Breast epithelium (tissue), 4 donors: ENCODE measurements at places on chromosomes 6 and 20.

DNA sequence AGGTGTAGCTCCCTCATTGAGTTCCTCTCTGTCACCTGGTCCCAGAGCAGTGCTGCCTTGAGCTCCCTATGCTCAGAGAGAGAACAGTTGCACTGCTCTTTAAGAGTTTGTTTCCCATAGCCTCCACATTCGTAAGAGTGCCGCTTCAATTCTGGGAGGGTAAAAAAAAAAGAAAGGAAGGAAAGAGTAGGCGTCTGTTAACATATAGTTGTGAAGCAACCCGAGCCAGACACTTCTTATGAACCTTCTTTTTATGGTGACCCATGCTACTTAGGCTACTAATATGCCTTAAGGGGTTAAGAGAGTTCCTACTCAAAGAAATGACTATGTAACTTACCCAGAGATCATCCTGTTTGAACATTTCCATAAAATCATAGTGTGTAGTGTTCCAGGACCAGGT lies 4.3 kb upstream of the ARG1 start:
- no peak overlapping the region for H3K4me3 ChIP-seq
- H3K36me3 ChIP-seq = no peaks in the 10 kb centered on the region
- H3K4me1 ChIP-seq = no peaks in the 10 kb centered on the region

- H3K27ac ChIP-seq = no peak overlapping the region
- H3K4me3 ChIP-seq = no peak overlapping the region
- no peak for DNase-seq
- no peaks in the 10 kb centered on the region for H3K36me3 ChIP-seq
- H3K4me1 ChIP-seq = no peaks in the 10 kb centered on the region
- H3K27me3 ChIP-seq = no peaks in the 10 kb centered on the region
Observed at GRCh38 chr20:49399329-49399728, 83.1 kb downstream of the KCNB1 start.

GRCh38 chr20:9052136-9052535 lies 16.8 kb upstream of the PLCB4 start:
- H3K4me1 ChIP-seq = no peaks in the 10 kb centered on the region
- H3K36me3 ChIP-seq = no peaks in the 10 kb centered on the region
- H3K27me3 ChIP-seq = no peaks in the 10 kb centered on the region
- no peak for DNase-seq

DNA sequence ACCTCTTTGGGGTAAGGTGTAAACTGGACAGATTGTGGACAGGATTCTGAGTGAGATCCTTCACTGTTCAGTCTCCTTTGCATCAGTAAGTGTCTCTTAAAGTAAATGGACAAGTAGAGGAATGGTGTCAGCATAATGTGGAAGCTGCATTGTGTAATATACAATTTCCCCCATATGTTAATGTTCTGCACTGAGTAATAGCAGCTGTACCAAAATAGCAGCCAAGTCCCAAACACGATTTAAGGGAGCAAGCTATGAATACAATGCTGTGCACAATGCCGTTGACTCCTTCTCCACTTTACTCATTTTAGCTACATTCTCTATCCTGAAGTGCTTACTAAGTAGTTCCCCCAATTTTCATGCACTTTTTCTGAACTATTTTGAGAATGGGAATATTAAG lies 21.1 kb upstream of the TRIM26 start:
- no peaks in the 10 kb centered on the region for H3K36me3 ChIP-seq
- H3K27ac ChIP-seq = no peak overlapping the region
- no peak for DNase-seq
- H3K27me3 ChIP-seq = no peaks in the 10 kb centered on the region
- no peaks in the 10 kb centered on the region for H3K4me1 ChIP-seq
- no peak overlapping the region for H3K4me3 ChIP-seq

- H3K27ac ChIP-seq = peak overlapping the region; percentile 89
- no peaks in the 10 kb centered on the region for H3K36me3 ChIP-seq
- peak overlapping the region; percentile 87 for H3K4me3 ChIP-seq
- no peaks in the 10 kb centered on the region for H3K4me1 ChIP-seq
- DNase-seq = no peak
Observed at GRCh38 chr6:105991561-105992314, 94.4 kb upstream of the PRDM1 start.

DNA sequence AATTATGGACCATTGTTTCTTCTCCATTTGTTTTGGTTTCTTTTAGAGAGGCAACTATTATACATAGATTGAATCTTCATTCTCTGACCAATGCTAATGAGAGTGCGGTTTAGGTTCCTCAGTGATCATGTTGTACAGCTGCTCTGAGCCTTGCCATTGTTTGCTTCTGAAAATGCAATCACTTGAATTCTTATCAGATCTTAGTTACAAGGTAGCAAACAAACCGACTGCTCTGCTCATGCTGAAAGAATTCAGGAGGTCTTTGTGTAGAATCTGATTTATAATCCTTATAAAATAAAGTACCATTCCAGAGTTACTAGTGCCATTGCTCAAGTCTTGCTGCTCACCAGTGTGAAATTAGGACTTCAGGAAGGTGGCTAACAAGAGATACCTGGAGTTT lies 569.1 kb upstream of the ID4 start:
- H3K36me3 ChIP-seq = no peaks in the 10 kb centered on the region
- no peaks in the 10 kb centered on the region for H3K4me1 ChIP-seq
- H3K4me3 ChIP-seq = no peak overlapping the region
- no peak for DNase-seq
- no peak overlapping the region for H3K27ac ChIP-seq
- H3K27me3 ChIP-seq = no peaks in the 10 kb centered on the region

- H3K27ac ChIP-seq = no peak overlapping the region
- H3K36me3 ChIP-seq = no peaks in the 10 kb centered on the region
- H3K4me3 ChIP-seq = no peak overlapping the region
- H3K4me1 ChIP-seq = no peaks in the 10 kb centered on the region
- no peaks in the 10 kb centered on the region for H3K27me3 ChIP-seq
Observed at GRCh38 chr6:162029873-162030576, 697.5 kb downstream of the PRKN start.

- no peak for DNase-seq
- H3K4me1 ChIP-seq = no peaks in the 10 kb centered on the region
- no peaks in the 10 kb centered on the region for H3K27me3 ChIP-seq
- H3K36me3 ChIP-seq = no peaks in the 10 kb centered on the region
Observed at GRCh38 chr6:39037707-39038106, 10.9 kb upstream of the GLP1R start.

DNA sequence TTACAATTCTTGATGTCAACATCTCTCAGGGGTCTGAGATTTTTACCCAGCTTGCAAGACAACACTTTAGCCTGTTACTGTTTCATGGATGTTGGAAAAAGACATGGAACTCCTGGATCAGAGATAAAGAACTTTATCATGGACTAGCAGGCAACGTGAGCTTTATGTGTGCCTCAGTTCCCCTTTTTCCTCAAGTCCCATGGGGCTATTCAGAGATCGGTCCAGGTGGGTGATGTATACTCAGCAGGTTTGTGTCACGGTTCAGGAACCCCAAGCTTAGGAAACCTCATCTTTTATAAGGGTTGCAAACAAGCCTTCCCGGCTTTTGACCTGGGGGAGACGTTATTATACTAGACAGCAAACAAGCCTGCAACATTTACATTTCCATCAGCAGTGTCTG lies 15.0 kb downstream of the AFG1L start:
- no peaks in the 10 kb centered on the region for H3K36me3 ChIP-seq
- no peak overlapping the region for H3K27ac ChIP-seq
- no peak for DNase-seq
- H3K4me1 ChIP-seq = no peaks in the 10 kb centered on the region

GRCh38 chr6:42086046-42087035 lies 36.0 kb downstream of the TAF8 start:
- H3K4me1 ChIP-seq = no peaks in the 10 kb centered on the region
- H3K27ac ChIP-seq = peak overlapping the region; percentile 60
- DNase-seq = no peak
- H3K4me3 ChIP-seq = no peak overlapping the region
- H3K27me3 ChIP-seq = no peaks in the 10 kb centered on the region
- no peaks in the 10 kb centered on the region for H3K36me3 ChIP-seq

DNA sequence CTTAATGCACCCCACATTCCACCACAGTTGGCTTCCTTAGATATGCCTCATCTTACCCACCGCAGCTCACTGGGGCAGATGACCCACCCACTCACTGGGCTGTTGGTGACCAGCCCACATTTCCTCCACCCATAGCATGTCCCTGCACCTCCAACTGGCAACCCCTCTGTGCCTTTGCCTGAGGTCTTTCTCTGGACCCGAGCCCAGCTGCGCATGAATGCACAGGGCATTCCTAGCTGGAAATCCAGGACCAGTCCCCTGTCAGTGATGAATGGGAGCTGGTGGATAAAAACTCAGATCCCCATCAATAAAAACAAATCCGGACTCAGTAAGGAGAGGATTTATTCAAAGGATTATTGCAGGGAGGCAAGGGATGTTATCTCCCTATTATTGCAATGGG lies 75.0 kb downstream of the ISM1 start:
- H3K27me3 ChIP-seq = no peaks in the 10 kb centered on the region
- no peak overlapping the region for H3K4me3 ChIP-seq
- DNase-seq = no peak
- no peaks in the 10 kb centered on the region for H3K36me3 ChIP-seq

GRCh38 chr20:38437796-38438195 lies 2.7 kb upstream of the SNHG17 start:
- no peak for DNase-seq
- H3K27me3 ChIP-seq = no peaks in the 10 kb centered on the region
- no peak overlapping the region for H3K27ac ChIP-seq
- H3K36me3 ChIP-seq = no peaks in the 10 kb centered on the region
- no peaks in the 10 kb centered on the region for H3K4me1 ChIP-seq
- H3K4me3 ChIP-seq = no peak overlapping the region

GRCh38 chr6:106490030-106490429 lies 129.5 kb downstream of the CRYBG1 start:
- no peak for DNase-seq
- no peak overlapping the region for H3K4me3 ChIP-seq
- no peaks in the 10 kb centered on the region for H3K4me1 ChIP-seq
- H3K27ac ChIP-seq = no peak overlapping the region
- no peaks in the 10 kb centered on the region for H3K27me3 ChIP-seq
- H3K36me3 ChIP-seq = no peaks in the 10 kb centered on the region

GRCh38 chr20:25992146-25992545 lies 295.5 kb upstream of the ZNF337 start:
- DNase-seq = no peak
- H3K4me1 ChIP-seq = no peaks in the 10 kb centered on the region
- H3K36me3 ChIP-seq = no peaks in the 10 kb centered on the region

GRCh38 chr20:49167811-49168507 lies 20.2 kb downstream of the STAU1 start:
- no peak for DNase-seq
- no peaks in the 10 kb centered on the region for H3K36me3 ChIP-seq
- H3K4me1 ChIP-seq = no peaks in the 10 kb centered on the region
- H3K4me3 ChIP-seq = no peak overlapping the region
- H3K27ac ChIP-seq = peak overlapping the region; percentile 11
- H3K27me3 ChIP-seq = no peaks in the 10 kb centered on the region

- H3K27me3 ChIP-seq = no peaks in the 10 kb centered on the region
- no peak overlapping the region for H3K4me3 ChIP-seq
- no peaks in the 10 kb centered on the region for H3K36me3 ChIP-seq
- no peaks in the 10 kb centered on the region for H3K4me1 ChIP-seq
- no peak for DNase-seq
- H3K27ac ChIP-seq = no peak overlapping the region
Observed at GRCh38 chr6:156434795-156435190, 342.4 kb upstream of the ARID1B start.

GRCh38 chr6:80932359-80932758 lies 820.1 kb downstream of the TENT5A start:
- no peak overlapping the region for H3K27ac ChIP-seq
- no peaks in the 10 kb centered on the region for H3K36me3 ChIP-seq
- no peaks in the 10 kb centered on the region for H3K27me3 ChIP-seq
- no peak overlapping the region for H3K4me3 ChIP-seq
- DNase-seq = no peak

DNA sequence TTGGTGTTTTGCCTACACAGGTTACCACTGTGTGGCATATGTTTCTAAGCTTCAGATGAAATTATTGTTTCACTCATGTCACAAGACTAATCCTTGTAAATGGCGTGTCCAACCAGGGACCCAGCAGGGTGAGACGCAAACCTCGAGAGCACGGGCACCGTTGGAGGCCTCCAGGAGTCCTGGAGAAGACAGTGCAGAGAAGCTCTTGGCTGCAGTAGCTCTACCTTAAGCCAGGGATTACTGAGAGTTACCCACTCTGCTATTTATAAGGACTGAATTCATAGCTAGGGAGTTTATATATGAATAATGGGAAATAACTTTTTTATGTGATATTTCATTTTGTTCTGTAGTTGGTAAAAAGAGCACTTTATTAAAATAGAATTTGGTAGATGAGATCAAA lies 137.4 kb downstream of the SLC24A3 start:
- H3K4me3 ChIP-seq = no peak overlapping the region
- H3K27me3 ChIP-seq = no peaks in the 10 kb centered on the region
- DNase-seq = no peak
- no peak overlapping the region for H3K27ac ChIP-seq

- H3K27me3 ChIP-seq = no peaks in the 10 kb centered on the region
- H3K36me3 ChIP-seq = no peaks in the 10 kb centered on the region
- no peak for DNase-seq
- H3K27ac ChIP-seq = no peak overlapping the region
- H3K4me1 ChIP-seq = no peaks in the 10 kb centered on the region
- H3K4me3 ChIP-seq = no peak overlapping the region
Observed at GRCh38 chr6:161575523-161576254, 301.8 kb upstream of the AGPAT4 start.

- no peak overlapping the region for H3K27ac ChIP-seq
- H3K4me3 ChIP-seq = no peak overlapping the region
- no peaks in the 10 kb centered on the region for H3K36me3 ChIP-seq
- H3K27me3 ChIP-seq = peaks cover 6% of the 10 kb centered on the region
- no peak for DNase-seq
- H3K4me1 ChIP-seq = no peaks in the 10 kb centered on the region
Observed at GRCh38 chr6:122996794-122997505, 915 bp downstream of the CLVS2 start.
